SK-MEL-5 (cell line): ENCODE measurements at places on chromosomes 12 and 14.

DNA sequence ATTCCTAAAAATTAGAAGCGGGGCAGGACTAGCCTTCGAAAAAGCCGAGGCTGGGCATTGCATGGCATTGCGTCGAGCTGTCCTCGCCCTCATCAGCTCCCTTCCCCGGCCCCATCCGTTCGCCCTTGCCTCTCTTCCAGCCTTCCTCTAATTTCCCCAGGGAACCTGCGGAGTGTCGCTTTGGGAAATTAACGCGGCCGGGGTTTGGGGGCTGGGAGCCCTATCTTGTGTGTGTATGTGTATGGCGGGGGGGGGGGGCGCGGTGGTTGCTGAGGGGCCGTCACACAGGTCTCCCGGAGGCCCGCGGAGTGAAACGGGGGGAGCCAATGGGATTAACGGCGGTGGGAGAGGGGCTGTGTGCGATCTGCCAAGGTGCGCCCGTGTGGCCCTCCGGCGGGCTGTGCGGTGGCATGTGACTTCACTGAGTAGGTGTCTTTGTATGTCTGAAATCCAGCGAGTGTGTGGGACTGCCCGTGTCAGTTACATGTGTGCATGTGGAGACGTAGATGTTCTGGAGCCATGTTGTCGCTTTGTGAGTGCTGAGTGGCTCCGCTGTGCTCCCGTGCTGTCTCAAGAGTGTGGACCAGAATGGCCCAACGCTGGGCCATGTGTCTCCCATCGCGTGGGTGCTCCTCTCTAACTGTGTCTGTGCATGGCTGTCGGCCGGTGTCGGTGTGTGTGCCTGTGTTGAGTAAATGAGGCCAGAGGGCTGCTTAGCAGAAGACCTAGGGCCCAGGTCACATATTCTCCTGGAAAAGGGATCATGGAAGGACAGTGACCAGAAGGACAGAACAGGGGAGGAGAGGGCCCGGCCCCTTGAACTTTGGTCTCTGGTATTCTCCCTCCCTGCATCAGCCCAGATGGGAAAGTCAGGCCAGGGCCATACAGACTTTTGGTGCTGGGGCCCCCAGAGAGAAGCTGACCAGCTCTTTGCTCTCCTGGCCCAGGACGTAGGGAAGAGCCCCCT is 1.5 kb downstream of the PTMS start:
- no peak for DNase-seq

- no peak for DNase-seq
Measured at GRCh38 chr12:85310025-85310424, 30.0 kb downstream of the ALX1 start.

- DNase-seq = no peak
Measured at GRCh38 chr12:43655586-43655985, 103.0 kb downstream of the PUS7L start.

GRCh38 chr14:90508536-90509254 is 111.9 kb downstream of the CALM1 start:
- no peak for DNase-seq

- no peak for DNase-seq
Measured at GRCh38 chr12:116731801-116732200, 6.1 kb downstream of the SPRING1 start.

DNA sequence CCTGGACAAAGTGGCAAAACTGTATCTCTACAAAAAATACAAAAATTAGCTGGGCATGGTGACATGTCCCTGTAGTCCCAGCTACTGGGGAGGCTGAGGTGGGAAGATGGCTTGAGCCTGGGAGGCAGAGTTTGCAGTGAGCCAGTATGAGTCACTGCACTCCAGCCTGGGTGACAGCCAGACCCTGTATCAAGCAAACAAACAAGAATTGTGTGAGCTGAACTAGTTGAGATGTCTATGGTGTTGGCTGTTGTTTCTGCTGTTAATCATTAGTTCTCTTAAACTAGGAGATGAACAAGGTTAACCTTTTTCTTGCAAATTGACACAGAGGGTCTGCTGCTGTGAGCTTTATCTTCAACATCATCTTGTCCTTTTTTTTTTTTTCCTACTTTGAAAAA is 23.6 kb downstream of the RASSF3 start:
- peak; percentile 68 for DNase-seq

DNA sequence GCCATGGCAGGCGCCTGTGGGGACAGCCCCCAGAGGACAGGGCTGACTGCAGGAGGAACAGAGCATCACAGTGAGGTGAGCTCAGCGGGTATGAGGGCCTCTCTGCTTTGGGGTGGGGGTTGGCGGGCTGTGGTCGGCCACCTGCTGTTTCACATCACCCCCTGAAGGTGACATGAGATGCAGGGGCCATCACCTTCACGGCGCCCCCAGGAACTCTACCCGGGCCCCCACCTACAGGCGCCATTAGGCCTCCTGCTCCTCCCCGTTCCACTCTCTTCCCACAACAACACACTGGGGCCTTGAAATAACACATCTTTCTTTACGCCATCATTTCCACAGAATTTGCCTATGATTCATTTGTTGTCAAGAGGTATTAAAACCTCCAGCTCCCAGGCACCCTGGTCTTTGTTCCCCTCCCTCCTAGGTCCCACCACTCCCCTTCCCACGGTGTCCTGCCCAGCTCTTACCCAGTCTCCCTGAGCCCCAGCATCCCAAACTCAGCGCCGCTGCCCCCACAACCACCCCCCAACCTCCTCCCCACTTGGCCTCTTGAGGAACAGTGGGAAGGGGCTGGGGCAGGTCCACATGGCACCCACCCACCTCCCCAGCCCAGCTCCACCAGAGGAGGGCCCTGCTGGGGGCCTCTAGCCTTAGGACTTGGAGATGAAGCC is 12.7 kb upstream of the HDAC7 start:
- DNase-seq = no peak

- no peak for DNase-seq
Measured at GRCh38 chr12:45357539-45358417, 141.9 kb downstream of the ANO6 start.

GRCh38 chr14:60133487-60133886 is 31.7 kb downstream of the DHRS7 start:
- no peak for DNase-seq

DNA sequence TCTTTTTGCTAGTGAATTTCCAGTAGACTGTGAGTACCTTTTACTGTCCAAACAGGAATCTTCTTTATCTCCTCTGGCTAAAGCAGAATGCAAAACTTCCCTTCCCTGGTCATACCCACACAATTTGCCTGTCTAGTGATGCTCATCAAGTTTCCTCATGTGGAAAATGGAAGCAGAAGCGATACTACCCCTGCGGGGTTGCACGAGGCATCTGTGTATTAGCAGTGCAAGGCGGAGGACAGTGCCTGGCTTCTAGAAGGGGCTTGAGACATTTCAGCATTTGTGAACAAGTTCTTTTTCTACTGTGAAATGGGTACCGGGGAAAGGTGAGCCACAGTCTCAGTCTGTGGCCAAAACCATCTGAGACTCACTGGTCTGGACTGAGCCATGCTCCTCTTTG is 340.9 kb downstream of the AACS start:
- no peak for DNase-seq

GRCh38 chr14:55329999-55330710 is 58.9 kb downstream of the FBXO34 start:
- DNase-seq = no peak

- no peak for DNase-seq
Measured at GRCh38 chr12:69502345-69503081, 32.3 kb downstream of the FRS2 start.

GRCh38 chr12:99334285-99335056 is 313.1 kb upstream of the GARIN6 start:
- peak; percentile 47 for DNase-seq

- no peak for DNase-seq
Measured at GRCh38 chr12:25320123-25321006, 69.6 kb upstream of the KRAS start.

DNA sequence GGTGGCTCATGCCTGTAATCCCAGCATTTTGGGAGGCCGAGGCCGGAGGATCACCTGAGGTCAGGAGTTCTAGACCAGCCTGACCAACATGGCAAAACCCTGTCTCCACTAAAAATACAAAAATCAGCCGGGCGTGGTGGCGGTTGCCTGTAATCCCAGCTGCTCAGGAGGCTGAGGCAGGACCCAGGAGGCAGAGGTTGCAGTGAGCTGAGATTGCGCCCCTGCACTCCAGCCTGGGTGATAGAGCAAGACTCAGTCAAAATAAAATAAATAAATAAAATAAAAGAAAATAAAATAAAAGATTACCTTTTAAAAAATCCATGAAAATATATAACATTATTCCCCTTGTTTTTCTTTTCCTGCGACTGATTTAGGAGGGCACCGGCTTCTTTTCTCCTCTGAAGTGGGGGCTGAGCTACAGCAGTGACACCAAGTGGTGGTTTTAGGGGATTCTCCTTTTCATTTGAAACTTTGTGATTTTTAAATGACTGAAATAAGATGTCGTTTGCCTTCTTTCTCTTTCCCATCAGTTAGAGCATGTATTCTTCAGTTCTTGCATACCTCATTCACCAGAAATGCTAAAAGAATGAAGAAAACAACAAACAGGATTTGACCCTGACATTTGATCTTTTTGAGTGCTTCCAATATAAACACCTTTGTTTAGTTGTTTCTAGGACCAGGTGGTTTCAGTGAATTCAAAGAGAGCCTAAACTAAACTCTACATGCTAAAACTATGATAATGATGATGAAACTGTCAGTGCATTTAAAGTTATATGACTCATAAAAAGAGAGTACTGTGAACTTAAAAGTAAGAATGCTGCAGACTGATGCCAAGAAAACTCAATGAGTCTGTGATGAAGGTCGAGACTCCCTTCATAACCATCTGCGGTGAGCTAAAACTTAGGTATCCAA is 22.6 kb upstream of the PKP2 start:
- DNase-seq = peak; percentile 40

- DNase-seq = no peak
Measured at GRCh38 chr12:92730758-92731157, 28.0 kb downstream of the PLEKHG7 start.

DNA sequence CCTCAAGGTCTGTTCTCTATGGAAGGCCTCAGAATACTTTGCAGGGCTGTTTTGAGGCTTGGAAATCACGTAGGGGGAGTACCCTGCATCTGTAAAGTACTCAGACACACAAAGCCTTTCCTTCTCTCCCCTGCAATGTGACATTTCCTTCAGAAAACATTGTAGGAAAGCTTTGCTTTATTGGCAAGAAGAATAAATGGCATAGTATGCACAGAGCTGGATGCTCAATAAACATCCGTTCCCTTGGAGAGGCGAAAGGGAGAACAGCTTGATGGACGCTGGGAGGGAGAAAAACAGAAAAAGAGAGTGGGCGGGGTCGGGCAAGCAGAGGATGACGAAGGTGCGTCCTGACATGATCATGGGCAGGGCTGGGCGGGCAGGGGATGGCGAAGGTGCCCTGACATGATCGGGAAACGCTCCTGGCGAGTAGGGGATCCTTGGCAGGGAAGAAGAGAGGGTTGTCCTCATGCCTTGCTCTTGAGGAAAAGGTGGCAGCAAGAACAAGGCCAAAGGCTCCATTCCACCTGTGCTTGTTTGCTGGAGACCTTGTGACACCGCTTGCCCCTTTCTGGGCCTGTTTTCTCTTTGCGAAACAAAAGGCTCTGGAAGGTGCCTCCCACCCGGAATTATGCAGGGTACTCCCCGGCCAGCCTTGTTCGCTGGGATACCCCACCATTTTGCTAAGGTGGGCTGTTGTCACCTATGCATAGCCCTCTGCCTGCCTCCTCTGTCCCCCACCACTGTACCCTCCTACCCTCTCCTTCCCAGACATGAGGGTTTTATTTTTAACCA is 21.1 kb downstream of the IRF2BPL start:
- no peak for DNase-seq

- no peak for DNase-seq
Measured at GRCh38 chr12:70230934-70231606, 12.2 kb upstream of the CNOT2 start.

- DNase-seq = no peak
Measured at GRCh38 chr14:77869340-77869739, 69.4 kb downstream of the ADCK1 start.

DNA sequence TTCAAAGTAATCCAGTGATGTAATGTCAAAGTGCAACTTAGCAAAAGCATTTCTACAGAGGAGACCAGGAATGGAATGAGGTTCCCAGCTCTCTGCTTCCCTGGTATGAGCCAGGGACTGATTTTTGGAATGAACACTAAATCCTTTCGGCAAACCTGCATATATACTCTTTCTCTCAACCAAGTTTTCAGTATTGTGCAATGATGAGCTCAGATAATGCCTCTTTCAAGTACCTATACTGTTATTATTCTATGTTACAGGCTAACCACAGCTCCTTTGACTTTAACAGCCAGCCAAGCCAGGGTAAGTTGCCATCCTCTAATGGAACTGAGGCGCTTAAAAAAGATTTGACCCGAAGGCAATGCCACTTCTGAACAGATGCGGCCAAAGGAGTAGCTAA is 104.9 kb upstream of the FSCB start:
- DNase-seq = no peak

DNA sequence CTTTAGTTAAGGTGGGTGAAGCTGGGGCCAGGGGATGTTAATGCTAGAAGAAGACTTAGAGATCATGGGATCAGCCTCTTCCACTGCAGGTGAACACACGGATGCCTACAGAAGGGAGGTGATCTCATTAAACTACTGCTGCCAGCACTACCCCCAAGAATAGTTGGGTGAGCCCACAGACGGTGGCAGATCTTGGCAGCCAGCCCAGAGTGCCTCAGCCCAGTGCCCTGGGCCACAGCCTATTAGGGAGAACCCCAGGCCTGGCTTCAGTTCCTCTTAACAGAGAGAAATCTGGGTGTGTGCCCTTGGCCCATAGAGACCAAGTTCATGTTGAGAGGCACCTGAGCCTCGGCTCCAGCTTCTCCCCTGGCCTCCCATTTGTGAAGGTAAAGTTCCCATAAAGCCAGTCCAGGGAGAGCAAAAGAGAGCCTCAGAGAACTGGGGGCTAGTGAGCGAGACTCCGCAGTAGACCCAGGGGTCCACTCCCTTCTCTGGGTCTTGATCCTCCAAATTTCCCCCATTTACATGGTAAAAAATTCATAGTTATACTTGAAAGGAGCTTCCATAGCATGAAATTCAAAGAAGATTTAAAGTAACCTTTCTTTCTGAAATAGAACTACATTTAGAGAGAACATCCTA is 125.0 kb upstream of the CCND2 start:
- no peak for DNase-seq

DNA sequence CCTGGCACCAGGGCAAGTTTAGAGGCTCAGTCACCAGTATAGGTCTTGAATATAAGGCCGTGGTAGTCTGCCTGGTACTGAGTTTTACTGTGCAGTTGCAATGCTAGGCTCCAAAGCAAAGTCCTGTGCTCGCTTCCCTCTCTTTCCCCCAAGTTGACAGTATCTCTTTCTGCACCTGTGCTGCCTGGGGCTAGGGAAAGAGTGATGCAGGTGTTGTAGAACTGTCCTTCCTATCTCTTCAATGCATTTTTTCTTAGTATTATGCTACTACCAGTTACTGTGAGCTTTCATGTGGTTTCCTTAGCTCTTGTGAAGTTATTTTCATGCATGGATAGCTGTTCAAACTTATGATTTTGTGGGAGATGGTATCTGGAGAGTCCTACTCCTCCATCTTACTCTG is 359.2 kb downstream of the SYT1 start:
- no peak for DNase-seq
